ENCODE measurements at places on chromosomes 1 and 21.

GRCh38 chr1:59906931-59907330, 19.6 kb downstream of the CYP2J2 start:
- no peak for DNase-seq

GRCh38 chr1:2561898-2562895, 6.0 kb downstream of the TNFRSF14 start:
- no peak for DNase-seq

DNA sequence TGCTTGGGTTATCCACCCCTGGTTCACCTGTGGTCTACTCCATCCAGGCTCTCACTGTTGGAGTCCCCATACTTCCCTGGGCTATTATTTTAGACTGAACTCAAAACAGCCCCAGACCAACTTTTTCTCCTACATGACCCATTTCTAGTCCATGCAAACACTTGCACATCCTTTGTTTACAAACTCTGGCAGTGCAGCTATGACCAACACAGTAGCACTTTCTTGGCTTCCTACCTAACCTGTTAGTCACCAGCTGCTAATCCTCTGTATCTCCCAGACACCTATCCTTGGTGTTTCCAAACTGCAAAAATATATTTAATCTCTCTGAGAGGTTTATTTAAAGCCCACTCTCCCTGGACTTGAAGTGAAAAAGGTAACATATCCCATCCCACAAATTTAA, 90.8 kb downstream of the DDAH1 start:
- DNase-seq = no peak

- DNase-seq = no peak
These were observed 4.9 kb downstream of the ASAP3 start for GRCh38 chr1:23478896-23479665.

DNA sequence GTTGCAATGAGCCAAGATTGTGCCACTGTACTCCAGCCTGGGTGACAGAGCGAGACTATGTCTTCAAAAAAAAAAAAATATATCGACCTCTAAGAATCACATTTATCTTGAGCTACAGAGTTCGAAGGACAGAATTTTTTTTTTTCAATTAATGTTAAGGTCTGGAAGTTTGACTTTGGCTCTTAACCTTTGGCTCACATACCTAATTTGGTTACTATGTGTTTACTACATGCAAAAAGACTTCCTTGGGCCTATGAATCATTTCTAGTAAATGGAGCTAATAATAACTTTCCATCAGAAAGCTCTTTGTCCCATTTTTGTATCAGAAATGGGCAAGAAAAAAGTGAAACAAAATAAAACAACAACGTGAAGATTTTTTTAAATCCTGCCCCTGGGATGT, 351.2 kb downstream of the SMYD3 start:
- no peak for DNase-seq

GRCh38 chr1:21871943-21872342, 59.9 kb downstream of the LDLRAD2 start:
- no peak for DNase-seq

DNA sequence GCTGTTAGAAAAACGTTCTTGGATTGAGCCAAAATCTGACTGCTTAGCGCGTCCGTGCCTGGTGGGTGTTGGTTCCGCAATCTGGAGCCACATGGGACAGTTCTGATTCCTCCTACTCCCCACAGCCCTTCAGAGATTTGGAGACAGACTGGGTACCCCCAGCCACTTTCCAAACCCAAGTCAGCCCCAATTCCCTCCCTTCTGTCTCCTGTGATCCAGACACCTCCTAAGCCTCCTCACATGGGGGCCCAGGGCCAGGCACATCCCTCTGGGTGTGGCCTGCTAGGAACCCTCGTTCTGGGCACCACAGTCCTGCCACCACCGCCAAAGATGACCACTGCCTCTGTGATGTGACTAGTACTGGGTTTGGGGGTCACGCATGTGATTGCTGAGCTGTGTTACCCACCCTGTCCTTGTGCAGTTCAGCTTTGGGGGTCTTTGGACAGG, 4.8 kb downstream of the PLA2G5 start:
- DNase-seq = no peak

DNA sequence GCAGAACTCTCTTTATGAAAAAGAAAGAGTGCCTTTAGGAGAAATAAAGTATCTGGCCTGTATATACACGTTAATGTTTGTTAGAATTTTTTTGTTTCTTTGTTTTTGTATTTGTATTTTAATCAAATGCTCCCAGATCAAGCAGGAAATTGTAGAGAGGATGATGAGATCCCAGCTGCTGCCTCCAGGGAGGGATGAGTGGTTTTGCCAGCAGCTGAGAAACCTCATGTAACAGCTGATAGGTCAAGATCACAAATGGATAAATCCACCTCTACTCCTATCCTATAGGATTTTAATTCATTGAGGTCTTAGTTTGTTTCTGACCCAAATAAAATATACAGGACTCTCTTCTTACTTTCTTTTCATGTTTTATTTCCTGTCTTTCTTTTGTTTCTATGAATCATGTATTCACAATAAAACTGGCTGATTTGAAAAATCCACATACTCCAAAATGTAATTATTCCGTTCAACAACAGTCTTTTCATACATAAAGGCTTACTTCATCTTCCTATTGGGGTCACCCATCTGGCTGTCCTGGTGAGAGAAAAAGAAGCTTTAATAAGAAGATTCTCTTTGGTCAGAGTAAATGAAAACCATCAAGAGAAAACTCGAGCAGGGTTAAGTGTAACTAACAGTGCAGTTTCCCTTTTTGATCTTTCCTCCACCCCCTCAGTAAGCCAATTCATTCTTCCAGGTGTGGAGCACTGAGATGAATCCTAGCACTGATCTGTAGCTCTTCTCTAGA, 129.3 kb upstream of the PLPPR5 start:
- no peak for DNase-seq

DNA sequence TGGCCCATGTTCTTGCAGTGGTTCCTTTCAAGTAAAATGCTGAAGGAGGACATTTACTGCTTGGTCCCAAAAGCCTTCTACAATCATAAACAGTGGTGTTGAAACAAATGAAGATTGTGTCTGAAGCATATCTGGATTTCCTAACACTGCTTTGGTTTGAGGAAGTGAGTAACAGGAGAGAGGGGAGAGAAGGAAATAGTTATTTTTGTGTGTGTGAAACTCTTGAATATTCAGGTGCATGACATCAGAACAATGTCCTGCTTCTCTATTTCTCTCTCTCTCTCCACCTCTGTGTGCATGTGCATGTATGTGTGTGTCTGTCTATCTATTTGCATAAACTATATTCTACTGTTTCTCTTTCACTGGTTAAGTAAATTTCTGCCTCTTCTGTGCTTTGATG, 61.4 kb upstream of the TNFSF18 start:
- DNase-seq = no peak

- no peak for DNase-seq
These were observed 2.6 kb downstream of the COL16A1 start for GRCh38 chr1:31701091-31701736.

Measured in activated naive CD4-positive, alpha-beta T cell (primary cell).